ENCODE measurements at places on chromosomes 16 and 17.
A peak's percentile ranks its signal among the peaks of the same experiment; 100 is the strongest.

DNA sequence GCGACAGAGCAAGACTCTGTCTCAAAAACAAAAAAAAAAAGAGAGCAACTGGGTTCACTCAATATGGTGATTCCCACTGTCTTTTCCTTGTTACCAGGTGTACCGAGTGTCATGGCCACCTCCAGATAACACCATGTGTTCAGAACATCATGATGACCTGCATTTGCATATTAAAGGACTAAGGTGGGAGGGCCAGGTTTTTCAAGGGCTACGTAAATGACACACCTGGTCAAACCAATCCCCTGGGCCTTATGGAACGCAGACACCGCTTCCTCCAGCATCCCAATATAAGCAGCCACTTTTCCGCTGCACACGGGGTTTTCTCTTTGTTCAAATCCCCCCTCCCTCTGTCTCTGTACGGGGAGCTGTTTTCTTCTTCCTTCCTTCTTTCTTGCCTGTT, 29.3 kb downstream of the WSCD1 start:
- no peak for DNase-seq

DNA sequence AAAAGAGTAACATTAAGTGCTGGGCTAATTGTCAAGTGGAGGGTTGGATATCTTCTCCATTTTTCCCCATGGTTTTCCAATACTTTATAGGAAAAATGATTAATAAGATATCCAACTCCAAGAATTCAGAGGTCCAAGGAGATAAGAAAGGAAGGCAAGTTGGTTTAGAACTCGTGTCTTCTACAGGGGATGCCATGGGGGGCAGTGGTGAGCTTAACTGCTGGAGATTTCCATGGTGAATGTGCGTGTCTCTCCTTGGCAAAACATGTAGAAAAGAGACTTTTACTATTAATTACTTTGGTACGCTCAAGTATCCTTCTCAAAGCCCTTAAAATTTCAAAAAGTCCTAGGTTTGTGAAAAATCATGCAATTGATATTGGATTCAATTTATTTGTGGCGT, 982.9 kb upstream of the RBFOX1 start:
- DNase-seq, result no peak

GRCh38 chr16:11152677-11153331, 103.2 kb downstream of the SOCS1 start:
- no peak for DNase-seq

DNA sequence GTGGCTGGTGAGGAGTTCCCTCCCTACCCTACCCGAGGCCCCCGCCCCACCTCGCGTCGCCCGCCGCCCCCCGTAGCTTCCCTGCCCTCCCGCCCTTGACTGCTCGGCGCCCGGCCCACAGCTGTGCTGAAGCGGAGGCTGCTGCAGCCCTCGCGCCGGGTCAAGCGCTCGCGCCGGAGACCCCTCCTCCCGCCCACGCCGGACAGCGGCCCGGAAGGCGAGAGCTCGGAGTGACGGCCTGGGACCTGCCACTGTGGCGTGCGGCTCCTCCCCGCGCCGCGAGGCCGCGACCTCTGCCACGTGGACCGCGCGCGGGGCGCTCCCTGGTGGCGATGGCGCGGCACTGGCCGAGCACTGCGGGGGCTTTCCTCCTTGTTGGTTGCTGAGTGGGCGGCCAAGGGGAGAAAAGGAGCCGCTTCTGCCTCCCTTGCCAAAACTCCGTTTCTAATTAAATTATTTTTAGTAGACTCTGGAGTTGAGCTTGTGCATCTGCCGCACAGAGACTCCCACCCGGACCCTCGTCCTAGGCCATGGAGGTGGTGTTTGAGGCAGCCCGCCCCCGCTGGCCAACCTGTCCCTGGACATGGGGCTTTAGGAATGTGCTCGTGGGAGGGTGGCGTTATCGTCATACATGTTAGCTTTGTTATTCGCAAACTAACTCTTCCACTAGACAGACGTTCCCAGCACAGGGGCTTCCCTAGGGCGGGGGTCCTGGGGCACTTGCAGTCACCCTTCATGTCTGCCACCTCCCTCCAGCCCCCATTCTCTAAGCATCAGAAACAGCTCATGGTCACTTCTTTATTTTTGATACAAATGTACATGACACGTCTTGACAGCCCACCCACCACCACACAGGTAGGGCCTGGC, 4.4 kb downstream of the TP53I13 start:
- no peak for DNase-seq

GRCh38 chr16:16908077-16908476, 529.1 kb downstream of the NPIPA7 start:
- DNase-seq, result no peak

DNA sequence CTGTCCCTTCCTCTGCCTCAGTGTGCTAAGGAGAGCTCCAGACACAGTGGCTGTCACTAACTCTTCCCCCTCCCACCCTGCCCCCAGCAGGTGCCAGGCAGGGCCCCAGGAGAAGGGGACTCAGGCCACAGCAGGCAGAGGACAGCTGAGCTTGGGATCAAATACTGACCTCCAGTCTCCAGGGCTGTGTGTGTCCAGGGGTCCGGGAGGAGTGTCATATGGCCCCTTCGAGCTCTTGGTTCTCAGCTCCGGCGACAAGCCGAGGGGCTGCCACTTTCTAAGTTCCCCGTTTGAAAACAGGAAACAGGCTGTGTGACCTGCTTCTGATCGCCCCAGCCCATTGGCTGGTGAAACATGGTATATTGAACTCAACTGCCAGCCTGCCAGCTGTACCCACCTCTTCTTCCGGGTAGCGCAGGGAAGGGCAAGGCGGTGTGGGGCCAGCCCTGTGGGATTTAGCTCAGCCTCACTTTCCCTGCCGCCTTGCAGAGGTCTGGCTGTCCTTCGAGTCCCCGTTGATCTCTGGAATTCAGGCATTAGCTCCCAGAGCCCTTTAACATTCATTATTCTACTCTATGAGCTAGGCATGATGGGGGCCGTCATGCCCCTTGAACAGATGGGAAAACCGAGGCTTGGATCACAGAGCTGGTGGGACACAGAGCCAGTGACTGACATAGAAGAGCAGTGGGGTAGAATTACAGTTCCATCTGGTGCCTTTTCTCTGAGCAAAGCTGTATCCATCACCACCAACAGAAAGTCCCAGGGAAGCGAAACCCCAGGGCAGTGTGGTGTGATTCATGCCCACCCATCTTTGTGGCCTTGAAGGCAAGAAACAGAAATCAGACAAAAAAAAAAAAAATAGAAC, at the start of gene SNX20:
Gene SNX20 (minus strand): TSS at position 292 of the 865 bp plus-strand sequence. CDS start 3,786 bp downstream, outside the sequence.
- no peak for DNase-seq

GRCh38 chr17:61474934-61475333, 22.7 kb downstream of the TBX4 start:
- no peak for DNase-seq

- DNase-seq, result no peak
Measured at GRCh38 chr16:54438469-54438868, 151.9 kb upstream of the IRX3 start.

- no peak for DNase-seq
Measured at GRCh38 chr17:7005716-7006115, 6.7 kb upstream of the RNASEK start.

GRCh38 chr17:57466521-57466920, 210.2 kb downstream of the MSI2 start:
- DNase-seq, result no peak

DNA sequence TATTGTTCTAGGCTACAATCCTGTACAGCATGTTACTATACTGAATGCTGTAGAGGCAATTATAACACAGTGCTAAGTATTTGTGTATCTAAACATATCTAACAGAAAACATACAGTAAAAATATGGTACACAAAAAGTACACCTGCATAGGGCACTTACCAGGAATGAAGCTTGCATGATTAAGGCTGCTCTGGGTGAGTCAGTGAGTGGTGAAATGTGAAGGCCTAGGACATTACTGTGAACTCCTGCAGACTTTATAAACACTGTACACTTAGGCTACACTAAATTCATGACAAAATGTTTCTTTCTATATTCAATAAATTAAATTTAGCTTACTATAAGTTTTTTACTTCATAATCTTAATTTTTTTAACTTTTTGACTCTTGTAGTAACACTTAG, 37.1 kb downstream of the AMFR start:
- DNase-seq, result no peak

DNA sequence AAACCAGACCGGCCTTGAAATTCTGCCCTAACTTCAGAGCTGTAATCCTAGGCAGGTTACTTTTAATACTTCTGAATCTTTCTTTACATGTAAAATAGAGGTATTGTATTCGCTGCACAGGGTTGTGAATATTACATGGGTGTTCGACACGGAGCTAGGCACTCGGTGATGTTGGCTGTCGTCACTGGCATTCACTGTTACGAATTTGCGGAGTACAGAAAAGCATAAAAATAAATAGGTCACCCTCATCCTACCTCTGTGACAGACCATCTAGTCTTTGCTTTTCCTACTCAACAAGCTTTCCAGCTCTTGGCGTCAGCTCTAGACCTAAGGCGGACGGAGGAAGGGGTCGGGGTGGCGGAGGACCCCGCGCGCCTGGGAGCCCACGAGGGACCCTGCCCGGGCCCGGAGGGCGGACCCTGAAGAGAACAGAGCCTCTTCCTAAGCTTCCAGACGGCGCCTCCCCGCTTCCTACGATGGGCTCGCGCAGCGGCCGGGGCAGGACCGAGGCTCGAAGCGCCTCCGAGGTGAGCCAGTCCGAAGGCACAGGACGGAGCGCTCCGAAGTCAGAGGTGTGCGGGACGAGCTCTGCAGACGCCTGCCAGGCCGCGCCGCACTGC, 879 bp upstream of the SPG7 start:
- peak; percentile 5 for DNase-seq

DNA sequence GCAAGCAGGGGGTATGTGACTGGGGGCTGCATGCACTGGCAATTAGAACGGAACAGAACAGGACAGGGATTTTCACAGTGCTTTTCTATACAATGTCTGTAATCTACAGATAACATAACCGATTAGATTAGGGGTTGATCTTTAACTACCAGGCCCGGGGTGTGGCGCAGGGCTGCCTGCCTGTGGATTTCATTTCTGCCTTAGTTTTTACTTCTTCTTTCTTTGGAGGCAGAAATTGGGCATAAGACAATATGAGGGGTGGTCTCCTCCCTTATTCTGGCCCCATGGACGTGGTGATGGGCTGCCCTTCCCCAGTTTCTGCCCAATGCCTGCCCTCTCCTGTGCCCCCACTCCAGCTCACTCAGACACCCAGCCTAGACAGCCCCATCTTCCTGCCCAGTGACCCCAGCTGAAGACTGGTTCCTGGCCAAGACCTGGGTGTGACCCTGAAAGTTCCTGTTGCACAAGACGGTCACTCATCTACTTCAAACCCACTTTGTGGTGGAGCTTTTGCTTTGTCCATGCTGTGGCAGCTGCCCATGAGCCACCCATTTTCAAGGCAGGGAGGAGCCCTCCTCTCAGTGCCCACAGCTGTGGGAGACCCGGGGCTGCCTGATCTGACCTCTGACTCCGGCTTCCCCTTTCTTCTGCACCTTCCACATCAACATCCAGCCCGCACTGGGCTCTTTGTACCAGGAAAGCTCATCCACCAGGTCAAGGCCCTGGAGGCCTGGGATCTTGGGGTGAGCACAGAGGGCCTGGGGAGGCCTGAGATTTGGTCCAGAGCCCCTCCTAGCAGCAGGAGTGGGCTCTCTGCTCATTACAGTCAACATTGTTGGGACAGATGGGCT, 18.6 kb downstream of the ALOX12B start:
- no peak for DNase-seq

DNA sequence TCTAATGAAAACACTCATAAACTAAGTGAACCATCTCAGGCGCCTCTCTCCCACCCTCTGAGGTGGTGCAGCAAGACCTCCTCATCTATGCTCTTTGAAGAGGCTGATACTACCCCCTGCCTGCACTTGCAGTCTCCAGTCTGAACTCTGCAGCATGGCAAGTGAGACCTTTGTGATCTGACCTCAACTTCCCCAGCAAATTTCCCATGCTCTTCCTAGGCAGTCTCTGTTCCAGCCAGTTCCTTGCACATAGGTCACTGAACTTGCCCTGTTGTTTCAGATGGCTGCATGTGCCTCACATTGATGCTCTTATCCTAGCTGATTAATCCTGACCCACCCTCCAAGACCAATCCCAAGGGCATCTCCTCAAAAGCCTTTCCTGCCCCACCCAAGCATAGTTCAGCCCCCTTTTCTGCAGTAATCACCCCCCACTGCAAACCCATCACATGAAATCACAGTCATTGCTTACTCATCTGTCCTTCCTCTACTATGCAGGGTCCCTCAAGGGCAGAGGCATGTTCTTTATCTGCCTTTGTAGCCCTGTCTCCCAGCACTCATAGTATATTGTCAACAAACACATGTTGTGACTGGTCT, 42.0 kb downstream of the TBX21 start:
- DNase-seq, result no peak

- DNase-seq, result no peak
Measured at GRCh38 chr17:16994631-16995030, 22.7 kb upstream of the TNFRSF13B start.

GRCh38 chr16:2840914-2841313, 10.8 kb downstream of the ZG16B start:
- no peak for DNase-seq

GRCh38 chr17:33651686-33652085, 358.6 kb upstream of the ASIC2 start:
- DNase-seq, result peak; percentile 21

DNA sequence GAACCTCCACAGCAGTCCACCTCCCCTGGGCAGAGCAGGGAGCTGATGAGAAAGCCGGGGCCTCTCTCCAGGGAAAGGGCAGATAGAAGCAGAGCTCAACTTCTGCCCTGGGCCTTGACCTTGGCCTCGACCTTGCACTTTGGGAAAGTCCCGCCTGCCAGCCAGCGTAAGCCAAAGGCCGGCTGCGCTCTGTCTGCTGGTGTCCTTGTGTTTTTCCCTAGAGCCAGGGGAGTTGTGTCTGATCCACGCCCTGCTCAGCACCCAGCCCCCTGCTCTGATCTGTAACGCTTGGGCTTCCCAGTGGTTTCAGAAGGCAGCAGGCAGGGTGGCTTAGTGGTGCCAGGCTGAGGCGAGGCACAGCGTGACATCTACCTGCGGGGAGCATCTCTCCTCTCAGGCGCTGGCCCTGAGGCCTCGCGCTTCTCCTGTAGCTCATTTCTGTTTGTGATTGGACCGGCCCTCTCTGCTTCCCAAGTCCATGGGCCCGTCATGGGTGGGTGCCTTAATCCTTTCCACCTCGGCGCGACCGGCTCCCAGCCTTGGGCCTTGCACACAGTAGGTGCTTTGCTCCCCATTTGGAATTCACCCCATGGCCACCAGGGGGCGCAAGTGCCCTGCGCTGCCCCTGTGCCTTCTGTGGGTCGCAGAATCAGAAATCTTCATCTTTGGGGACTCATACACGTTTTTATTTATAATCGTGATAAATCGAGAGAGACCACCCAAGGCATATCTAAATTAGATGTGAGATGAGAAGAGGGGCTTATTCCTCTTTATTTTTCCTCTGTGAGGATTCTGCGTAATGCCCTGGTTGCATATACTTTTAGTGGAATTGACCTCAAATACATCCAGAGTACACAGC, 24.2 kb downstream of the SGSH start:
- DNase-seq, result no peak

DNA sequence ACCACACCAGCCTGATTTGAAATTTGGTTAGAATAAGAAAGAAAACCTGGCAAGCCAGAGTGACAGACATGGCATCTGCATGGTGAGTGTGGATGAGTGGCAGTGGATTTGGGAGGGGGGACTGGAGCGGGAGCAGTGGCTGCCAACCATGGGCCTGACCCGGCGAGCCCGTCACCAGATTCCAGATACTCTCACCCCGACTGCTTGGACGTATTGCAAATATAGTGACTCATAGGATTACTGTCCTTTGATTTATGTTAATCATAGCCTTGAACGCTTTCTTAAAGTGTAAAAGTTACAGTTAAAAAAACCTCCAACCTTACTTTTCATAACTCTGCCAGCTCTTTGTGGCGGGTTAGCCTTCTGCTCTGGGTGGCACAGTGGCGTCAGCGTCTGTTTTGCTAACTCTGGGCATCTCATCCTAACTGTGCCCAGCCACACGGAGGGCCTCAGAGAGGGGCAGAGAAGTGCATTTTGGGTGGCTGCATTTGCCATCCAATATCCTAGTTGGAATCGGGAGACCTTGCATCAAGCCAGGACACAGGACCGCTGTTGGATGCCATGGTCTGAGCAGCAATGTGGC, 26.8 kb upstream of the FOXK2 start:
- no peak for DNase-seq
